ENCODE measurements at places on chromosomes 12 and 14.

DNA sequence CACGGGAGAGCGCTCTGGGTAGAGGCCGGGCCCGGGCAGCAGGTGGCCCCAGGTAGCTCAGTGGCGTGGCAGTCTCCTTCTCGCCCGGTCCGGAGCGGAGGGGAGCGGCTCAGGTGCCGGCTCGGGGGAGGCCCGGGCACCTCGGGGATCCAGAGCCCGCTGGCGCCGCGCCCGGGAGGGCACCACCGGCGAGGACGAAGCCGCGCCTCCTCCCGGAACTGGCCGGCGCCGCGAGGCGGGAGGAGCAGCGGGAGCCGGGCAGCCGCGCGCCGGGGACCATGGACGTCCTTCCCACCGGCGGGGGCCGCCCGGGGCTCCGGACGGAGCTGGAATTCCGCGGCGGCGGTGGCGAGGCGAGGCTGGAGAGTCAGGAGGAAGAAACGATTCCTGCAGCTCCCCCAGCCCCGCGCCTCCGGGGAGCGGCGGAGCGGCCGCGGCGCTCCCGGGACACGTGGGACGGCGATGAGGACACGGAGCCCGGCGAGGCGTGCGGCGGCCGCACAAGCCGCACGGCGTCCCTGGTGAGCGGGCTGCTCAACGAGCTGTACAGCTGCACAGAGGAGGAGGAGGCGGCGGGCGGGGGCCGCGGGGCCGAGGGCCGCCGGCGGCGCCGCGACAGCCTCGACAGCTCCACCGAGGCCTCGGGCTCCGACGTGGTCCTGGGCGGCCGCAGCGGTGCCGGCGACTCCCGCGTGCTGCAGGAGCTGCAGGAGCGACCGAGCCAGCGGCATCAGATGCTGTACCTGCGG lies 21.5 kb upstream of the GNS start:
- peak; percentile 57 for DNase-seq

DNA sequence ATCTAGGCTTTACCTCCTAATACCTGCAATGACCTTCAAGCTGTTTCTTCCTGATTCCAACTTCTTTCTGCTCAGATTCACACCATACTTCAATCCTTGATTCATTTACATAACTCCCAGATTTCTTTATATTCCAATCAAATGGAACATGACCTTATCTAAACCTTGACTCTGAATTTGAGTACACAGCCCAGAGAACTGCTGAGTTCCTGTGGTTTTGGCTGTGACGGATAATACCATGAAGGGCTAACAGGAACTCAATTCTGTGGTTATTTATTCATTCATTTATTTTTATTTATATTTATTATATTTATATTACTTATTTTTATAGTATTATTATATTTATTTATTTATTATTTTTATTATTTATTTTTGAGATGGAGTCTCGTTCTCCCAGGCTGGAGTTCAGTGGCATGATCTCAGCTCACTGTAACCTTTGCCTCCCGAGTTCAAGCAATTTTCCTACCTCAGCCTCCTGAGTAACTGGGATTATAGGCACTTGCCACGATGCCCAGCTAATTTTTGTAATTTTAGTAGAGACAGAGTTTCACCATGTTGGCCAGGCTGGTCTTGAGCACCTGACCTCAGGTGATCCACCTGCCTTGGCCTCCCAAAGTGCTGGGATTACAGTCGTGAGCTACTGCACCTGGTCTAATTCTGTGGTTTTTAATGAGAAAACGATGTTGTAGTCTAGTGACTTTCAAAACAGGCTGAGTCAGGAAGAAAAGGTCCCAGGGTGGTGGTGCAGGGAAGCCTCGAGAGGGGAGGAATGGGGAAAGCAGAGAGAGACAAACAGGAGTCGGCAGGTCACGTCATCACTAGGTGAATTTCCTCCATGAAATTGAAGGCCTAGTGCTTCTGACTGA lies 11.7 kb downstream of the APOLD1 start:
- DNase-seq, result no peak

DNA sequence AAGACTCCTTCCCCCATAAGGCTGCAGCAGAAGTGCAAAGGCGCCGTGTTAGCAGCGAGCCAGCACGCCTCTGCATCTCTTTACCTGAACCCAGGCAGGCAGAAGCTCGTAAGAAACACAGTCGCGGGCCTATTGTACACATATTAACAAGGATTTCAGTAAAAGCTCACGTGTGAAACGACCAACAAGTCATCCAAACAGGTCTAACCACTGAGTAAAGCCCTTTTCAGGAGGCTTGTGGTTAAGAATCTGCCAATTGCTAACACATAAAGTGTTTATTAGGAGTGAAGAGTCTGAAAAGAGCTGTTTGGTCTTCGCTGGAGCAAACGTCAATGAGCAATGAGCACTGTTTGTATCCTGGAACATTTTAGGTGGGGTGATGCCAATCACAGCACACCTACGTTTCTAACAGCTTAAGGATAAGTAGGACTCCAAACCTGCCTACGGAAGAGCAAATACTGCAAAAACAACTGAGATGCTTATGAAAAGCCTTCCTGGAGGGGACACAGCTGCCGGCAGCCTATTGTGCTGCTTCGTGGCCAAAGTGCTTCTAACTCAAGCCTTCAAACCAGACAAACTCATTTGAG lies 43.1 kb downstream of the PRKAB1 start:
- peak; percentile 55 for DNase-seq

GRCh38 chr12:27635349-27635972 lies 60.8 kb upstream of the REP15 start:
- peak; percentile 80 for DNase-seq

Data from lung (tissue), 17 donors.